Fibroblast of skin of right quadriceps (primary cell): ENCODE measurements at places on chromosomes 1 and 21.

DNA sequence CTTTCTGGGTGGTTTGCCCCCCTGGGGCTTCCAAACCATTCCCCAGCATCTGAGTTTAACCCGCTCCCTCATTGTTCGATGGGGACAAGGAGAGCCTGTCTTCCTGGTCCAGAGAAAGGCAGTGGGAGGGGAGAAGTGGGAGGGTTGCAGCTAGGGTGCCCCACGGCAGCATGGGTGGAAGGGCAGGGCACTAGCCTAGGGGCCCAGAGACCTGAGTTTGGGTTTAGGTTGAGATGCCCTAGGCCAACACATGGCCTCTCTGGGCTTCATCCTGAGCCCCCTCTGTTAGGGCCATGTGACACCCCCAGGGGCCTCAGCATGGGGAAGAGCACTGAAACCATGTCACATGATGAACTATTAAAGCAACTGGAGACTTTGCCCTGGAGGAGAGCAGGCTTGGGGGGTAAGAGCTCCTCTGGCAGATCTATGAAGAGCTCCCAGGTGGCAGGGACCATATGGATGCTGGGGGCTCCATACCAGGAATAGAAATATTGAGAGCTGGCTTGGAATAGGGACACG is 9.7 kb upstream of the RUNX3 start:
- no peak for DNase-seq

DNA sequence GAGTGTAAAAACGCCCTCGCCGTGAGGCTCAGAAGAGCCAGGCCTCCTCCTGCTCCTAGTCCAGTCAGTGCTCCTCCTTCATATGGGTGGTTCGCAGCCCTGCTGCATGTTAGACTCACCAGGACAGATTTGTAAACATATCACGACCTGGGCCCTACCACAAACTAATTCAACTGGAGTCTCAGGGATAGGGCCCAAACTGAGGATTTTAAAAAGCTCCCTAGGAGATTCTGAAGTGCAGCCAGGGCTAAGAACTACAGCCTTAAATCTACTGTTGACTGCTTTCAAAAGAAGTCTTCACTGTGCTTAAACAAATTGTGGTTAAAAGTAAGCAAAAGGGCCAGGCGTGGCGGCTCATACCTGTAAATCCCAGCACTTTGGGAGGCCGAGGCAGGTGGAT is 57.0 kb downstream of the CAMTA1 start:
- DNase-seq: no peak

- DNase-seq: peak; percentile 66
Measured at GRCh38 chr1:155729031-155729898, 40.4 kb downstream of the DAP3 start.

- DNase-seq: peak; percentile 74
Measured at GRCh38 chr1:204350857-204351573, 8.7 kb downstream of the PLEKHA6 start.

DNA sequence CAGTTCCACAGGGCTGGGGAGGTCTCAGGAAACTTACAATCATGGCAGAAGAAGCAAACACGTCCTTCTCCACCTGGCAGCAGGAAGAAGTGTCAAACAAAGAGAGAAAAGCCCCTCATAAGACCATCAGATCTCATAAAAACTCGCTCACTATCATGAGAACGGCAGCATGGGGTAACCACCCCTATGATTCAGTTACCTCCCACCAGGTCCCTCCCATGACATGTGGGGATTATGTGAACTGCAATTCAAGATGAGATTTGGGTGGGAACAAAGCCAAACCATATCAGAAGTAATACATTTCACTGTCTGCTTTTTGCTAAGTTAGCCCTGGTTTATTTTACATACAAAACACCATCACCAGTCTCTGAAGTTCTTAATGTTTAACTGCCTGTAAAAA is 68.5 kb downstream of the RBM11 start:
- DNase-seq: no peak
